ENCODE measurements at places on chromosomes 13 and 19.

DNA sequence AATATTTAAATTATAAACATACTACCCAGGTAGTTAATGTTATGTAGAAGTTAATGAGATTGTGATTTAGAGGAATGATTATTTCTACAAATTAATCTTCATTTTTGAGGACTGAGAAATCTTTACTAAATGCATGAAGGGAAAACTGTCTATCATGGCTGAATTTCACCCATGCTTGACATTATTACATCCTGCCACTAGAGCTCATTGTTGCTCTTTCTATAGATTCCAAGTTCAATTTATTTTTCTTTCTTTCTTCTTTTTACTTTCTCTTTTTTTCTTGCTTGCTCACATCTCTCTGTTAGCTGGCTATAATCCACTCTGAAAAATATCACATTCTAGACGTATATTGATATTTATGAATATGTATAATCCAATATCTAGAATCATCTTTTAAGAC lies 505.0 kb upstream of the KLHL1 start:
- peak; percentile 5 for DNase-seq

- DNase-seq: no peak
Measured at GRCh38 chr19:34711890-34712289, 22.2 kb upstream of the ZNF181 start.

GRCh38 chr13:76329866-76330580 lies 556.2 kb downstream of the KCTD12 start:
- no peak for DNase-seq

DNA sequence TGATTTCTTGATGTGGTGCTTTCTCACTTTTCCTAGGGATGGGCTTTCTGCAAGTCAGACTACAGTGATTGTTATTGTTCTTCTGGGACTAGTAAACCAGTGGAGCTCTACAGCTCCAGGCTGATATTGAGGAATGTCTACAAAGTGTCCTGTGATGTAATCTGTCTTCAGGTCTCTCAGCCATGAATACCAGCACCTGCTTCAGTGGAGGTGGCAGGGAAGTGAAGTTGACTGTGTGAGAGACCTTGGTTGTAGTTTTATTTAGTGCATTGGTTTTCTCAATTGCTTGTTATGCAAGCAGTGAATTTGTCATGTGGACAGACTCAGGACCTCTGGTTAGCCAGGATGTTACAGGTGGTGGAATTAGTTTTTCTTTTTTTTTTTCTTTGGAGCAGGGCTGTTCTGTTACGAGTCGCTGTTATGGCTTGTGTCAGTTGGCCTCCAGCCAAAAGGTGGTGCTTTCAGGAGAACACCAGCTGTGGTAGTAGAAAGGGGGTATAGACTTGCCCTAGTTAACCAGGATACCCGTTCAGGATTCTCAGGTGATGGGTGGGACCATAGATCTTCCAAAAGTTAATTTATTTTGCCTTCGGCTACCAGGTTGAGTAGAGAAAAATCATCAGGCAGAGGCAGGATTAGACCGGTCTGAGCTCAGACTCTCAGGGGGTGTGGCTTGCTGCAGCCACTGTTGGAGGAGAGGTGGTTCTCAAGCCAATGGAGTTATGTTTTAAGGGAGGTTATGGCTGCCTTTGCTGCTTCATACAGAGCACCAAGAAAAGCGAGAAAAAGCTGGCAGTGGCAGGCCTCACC lies 11.9 kb upstream of the ZNF675 start:
- no peak for DNase-seq

- no peak for DNase-seq
Measured at GRCh38 chr19:56137405-56137804, 3.7 kb upstream of the ZNF444 start.

DNA sequence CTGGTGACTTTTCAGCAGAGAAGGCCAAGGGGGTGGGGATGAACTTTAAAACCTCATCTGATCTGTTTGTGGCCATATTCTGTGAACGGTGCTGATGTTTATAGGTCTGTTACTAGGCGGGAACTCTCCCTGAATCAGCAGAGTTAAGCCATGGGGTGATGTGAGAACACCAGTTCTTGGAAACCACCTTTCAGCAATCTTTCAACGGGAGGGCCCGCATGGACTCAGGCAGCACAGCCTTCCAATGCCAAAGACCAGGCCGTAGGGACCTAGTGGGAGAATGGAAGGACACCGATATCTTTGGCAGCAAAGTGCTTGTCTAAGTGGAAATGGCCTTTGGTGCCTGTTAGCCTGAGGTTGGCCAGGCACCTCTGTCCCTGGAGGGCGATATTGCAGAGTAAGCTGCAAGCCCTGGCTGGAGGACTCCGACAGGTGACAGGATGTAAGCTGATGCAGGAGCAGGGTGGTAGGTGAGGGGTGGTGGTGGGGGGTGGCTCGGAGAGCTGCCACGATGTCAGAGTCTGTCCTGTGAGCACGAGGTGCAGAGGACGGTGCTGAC lies 57.0 kb downstream of the ERCC5 start:
- no peak for DNase-seq

- DNase-seq: peak; percentile 72
Measured at GRCh38 chr13:21344662-21345176, 114.4 kb downstream of the ZDHHC20 start.

DNA sequence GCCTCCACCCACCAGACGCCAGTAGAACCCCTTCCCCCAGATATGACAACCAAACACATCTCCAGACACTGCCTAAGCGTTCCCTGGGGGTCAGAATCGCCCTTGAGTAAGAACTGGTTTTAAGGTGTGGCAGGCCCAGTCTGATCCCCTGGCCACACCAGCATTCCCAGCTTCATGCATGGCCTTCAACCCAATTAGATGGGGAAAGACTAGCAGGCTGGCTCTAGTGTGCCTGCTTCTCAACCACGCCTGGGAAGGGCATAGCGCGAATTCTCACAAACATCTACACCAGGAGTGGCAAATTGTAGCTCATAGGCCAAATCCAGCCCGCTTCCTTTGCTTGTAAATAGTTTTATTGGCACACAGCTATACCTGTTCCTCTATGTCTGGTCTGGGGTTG lies 13.6 kb downstream of the HAUS8 start:
- DNase-seq: no peak

Data from NB4 (cell line).